Immature natural killer cell (primary cell): ENCODE measurements at places on chromosomes 7 and 10.
A peak's percentile ranks its signal among the peaks of the same experiment; 100 is the strongest.

GRCh38 chr7:22876986-22877729, 54.5 kb upstream of the TOMM7 start:
- no peak overlapping the region for H3K27ac ChIP-seq
- H3K27me3 ChIP-seq = no peaks in the 10 kb centered on the region
- no peak overlapping the region for H3K4me3 ChIP-seq
- DNase-seq = no peak

GRCh38 chr7:40848541-40849221, 713.9 kb downstream of the SUGCT start:
- DNase-seq = no peak
- H3K4me3 ChIP-seq = no peak overlapping the region
- H3K27ac ChIP-seq = no peak overlapping the region
- no peaks in the 10 kb centered on the region for H3K36me3 ChIP-seq
- no peaks in the 10 kb centered on the region for H3K27me3 ChIP-seq

GRCh38 chr10:132229834-132230556, 43.2 kb downstream of the DPYSL4 start:
- H3K4me3 ChIP-seq = peak overlapping the region; percentile 92
- peaks cover 10% of the 10 kb centered on the region for H3K27me3 ChIP-seq
- H3K27ac ChIP-seq = peak overlapping the region; percentile 95
- H3K36me3 ChIP-seq = no peaks in the 10 kb centered on the region

GRCh38 chr10:819326-819725, 112.2 kb downstream of the LARP4B start:
- no peak for DNase-seq
- H3K27me3 ChIP-seq = no peaks in the 10 kb centered on the region
- no peak overlapping the region for H3K27ac ChIP-seq
- H3K4me1 ChIP-seq = peaks cover 17% of the 10 kb centered on the region
- H3K4me3 ChIP-seq = no peak overlapping the region
- H3K36me3 ChIP-seq = peaks cover 37% of the 10 kb centered on the region

DNA sequence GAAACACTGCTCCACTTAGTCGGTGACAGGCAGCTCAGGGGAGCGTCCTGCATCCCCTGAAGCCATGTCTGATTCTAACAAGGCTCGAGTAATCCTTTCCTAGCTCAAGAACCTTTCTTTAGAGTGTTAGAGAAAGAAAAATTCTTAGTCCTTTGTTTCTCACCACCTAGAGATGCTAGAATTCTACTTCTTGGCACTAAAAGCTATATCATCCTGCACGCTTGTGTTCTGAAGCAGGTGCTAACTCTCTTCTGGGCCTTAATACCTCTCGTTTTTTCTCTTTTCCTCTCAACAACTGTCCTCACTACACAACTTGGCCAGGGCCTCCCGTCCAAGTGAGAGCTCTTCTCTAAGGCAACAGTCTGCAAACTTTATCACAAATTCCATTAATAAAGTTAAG, at the start of gene LYZL2:
Gene LYZL2 (minus strand): TSS at position 101 of the 400 bp plus-strand sequence. CDS start 2,838 bp downstream, outside the sequence.
- H3K4me3 ChIP-seq = no peak within 1 kb of the TSS
- DNase-seq = no peak
- H3K27me3 ChIP-seq = peaks cover 13% of the 10 kb centered on the region
- H3K4me1 ChIP-seq = no peaks in the 10 kb centered on the region

DNA sequence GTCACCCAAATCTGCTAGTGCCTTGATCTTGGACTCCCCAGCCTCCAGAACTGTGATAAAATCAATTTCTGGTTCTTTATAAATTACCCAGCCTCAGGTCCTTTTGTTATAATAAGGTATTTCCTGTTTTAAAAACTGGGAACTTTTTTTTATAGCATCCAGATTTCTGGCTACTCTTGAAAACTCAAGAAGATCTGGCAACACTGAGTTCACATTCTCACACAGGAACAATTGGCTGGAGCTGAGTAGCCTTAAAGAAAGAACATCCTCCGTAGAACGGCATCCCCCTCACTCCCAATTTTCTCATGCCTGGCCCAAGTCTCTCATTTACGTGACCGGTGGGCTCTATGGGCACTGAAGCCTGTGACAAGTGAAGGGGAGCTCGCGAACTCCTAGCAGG, 47.1 kb downstream of the SLC35G1 start:
- no peaks in the 10 kb centered on the region for H3K27me3 ChIP-seq
- H3K4me1 ChIP-seq = no peaks in the 10 kb centered on the region
- H3K27ac ChIP-seq = no peak overlapping the region
- H3K36me3 ChIP-seq = no peaks in the 10 kb centered on the region
- H3K4me3 ChIP-seq = no peak overlapping the region
- DNase-seq = no peak

GRCh38 chr10:11631890-11632587, 20.6 kb upstream of the USP6NL start:
- H3K27ac ChIP-seq = peak overlapping the region; percentile 60
- peaks cover 19% of the 10 kb centered on the region for H3K4me1 ChIP-seq
- peaks cover 9% of the 10 kb centered on the region for H3K27me3 ChIP-seq
- DNase-seq = peak; percentile 64
- H3K4me3 ChIP-seq = peak overlapping the region; percentile 59
- no peaks in the 10 kb centered on the region for H3K36me3 ChIP-seq

GRCh38 chr10:116845823-116846222, 3.5 kb upstream of the ENO4 start:
- DNase-seq = no peak
- H3K36me3 ChIP-seq = peaks cover 6% of the 10 kb centered on the region
- H3K4me3 ChIP-seq = no peak overlapping the region
- H3K27me3 ChIP-seq = peaks cover 6% of the 10 kb centered on the region

DNA sequence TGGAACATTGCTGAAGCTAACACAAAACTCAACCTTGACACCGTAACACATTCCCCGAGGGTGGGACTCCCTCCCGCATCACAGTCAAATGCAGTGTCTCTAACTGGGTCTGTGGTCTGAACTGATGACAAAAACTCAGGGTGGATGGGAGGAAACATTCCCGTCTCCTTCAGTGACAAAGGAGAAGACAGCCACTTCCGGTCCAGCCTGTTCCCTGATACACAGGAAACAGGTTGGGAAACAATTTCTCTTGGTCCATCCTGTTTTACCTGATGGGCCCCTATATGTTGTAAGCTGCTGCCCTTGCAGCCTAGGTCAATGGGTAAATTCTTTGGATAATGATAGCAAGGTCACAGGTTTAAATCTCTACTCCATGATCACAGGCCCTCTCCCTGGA, 20.4 kb downstream of the SLC13A4 start:
- no peak overlapping the region for H3K4me3 ChIP-seq
- no peak overlapping the region for H3K27ac ChIP-seq
- no peaks in the 10 kb centered on the region for H3K36me3 ChIP-seq
- H3K27me3 ChIP-seq = no peaks in the 10 kb centered on the region
- DNase-seq = no peak

DNA sequence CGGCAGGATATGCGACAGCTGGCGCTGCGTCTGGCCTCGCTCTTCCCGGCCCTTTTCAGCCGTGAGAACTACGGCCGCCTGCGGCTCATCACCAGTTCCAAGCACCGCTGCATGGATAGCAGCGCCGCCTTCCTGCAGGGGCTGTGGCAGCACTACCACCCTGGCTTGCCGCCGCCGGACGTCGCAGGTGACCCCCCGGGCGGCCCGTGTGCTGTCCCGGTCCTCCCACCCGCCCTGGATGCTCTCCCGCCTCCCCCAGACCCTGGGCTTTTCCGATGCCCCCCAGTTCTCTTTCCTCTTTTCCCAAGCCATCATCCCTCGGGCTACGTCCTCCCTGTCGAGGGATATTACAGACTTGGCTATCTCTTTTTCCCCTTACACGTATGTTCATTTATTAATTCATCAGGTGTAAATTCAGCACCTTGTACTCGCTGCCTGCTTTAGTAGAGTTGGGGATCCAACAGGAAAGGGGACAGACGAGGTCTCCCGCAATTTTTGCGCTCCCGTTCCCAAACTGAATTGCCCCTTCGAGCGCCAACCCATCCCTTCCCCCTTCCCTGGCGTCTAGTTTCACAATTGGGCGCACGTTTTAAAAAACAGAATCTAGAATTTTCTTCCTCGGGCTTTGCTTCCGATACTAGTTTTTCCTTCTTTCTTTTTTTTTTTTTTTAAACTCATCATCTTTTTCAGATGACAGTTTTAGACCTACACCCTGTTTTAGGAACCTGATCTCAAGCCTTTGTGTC, 846 bp downstream of the MINPP1 start:
- H3K36me3 ChIP-seq = peaks cover 11% of the 10 kb centered on the region
- DNase-seq = peak; percentile 30
- H3K4me1 ChIP-seq = peaks cover 46% of the 10 kb centered on the region

GRCh38 chr10:90856964-90857634, 740 bp downstream of the HTR7 start:
- peaks cover 24% of the 10 kb centered on the region for H3K27me3 ChIP-seq
- no peaks in the 10 kb centered on the region for H3K36me3 ChIP-seq
- peaks cover 8% of the 10 kb centered on the region for H3K4me1 ChIP-seq
- H3K27ac ChIP-seq = no peak overlapping the region

GRCh38 chr7:41820111-41820671, 117.3 kb upstream of the INHBA start:
- peaks cover 25% of the 10 kb centered on the region for H3K4me1 ChIP-seq
- H3K27me3 ChIP-seq = no peaks in the 10 kb centered on the region
- no peak overlapping the region for H3K27ac ChIP-seq
- no peaks in the 10 kb centered on the region for H3K36me3 ChIP-seq
- no peak overlapping the region for H3K4me3 ChIP-seq
- DNase-seq = no peak

- peaks cover 4% of the 10 kb centered on the region for H3K27me3 ChIP-seq
- no peaks in the 10 kb centered on the region for H3K4me1 ChIP-seq
- no peaks in the 10 kb centered on the region for H3K36me3 ChIP-seq
- no peak overlapping the region for H3K4me3 ChIP-seq
- DNase-seq = no peak
These were observed 453.4 kb upstream of the PODXL start for GRCh38 chr7:132009778-132010177.

GRCh38 chr7:123096434-123096833, 100.9 kb upstream of the TAS2R16 start:
- H3K4me1 ChIP-seq = no peaks in the 10 kb centered on the region
- no peak for DNase-seq
- H3K36me3 ChIP-seq = no peaks in the 10 kb centered on the region
- H3K4me3 ChIP-seq = no peak overlapping the region
- no peak overlapping the region for H3K27ac ChIP-seq

GRCh38 chr7:141225916-141226618, 152.2 kb downstream of the TMEM178B start:
- peaks cover 3% of the 10 kb centered on the region for H3K27me3 ChIP-seq
- H3K27ac ChIP-seq = no peak overlapping the region
- no peaks in the 10 kb centered on the region for H3K36me3 ChIP-seq
- H3K4me3 ChIP-seq = no peak overlapping the region
- H3K4me1 ChIP-seq = no peaks in the 10 kb centered on the region
- no peak for DNase-seq

- H3K4me3 ChIP-seq = no peak overlapping the region
- H3K36me3 ChIP-seq = no peaks in the 10 kb centered on the region
- DNase-seq = no peak
- H3K27ac ChIP-seq = no peak overlapping the region
These were observed 107.5 kb upstream of the NPS start for GRCh38 chr10:127441350-127442219.

GRCh38 chr7:18754766-18755165, 259.2 kb downstream of the HDAC9 start:
- no peak for DNase-seq
- H3K4me1 ChIP-seq = no peaks in the 10 kb centered on the region
- H3K27me3 ChIP-seq = no peaks in the 10 kb centered on the region
- no peak overlapping the region for H3K4me3 ChIP-seq

- H3K4me3 ChIP-seq = no peak overlapping the region
- H3K27me3 ChIP-seq = no peaks in the 10 kb centered on the region
- no peaks in the 10 kb centered on the region for H3K4me1 ChIP-seq
- H3K27ac ChIP-seq = no peak overlapping the region
These were observed 47.7 kb upstream of the STRIP2 start for GRCh38 chr7:129386506-129386905.

GRCh38 chr10:23403719-23404118, 35.2 kb upstream of the OTUD1 start:
- H3K4me1 ChIP-seq = no peaks in the 10 kb centered on the region
- H3K27me3 ChIP-seq = no peaks in the 10 kb centered on the region
- H3K4me3 ChIP-seq = no peak overlapping the region
- H3K27ac ChIP-seq = no peak overlapping the region
- no peak for DNase-seq
